Sigmoid colon (tissue), 7 donors: ENCODE measurements at places on chromosomes 5 and 9. TPM values are rescaled to one million over a fixed set of nuclear protein-coding genes. Genes with fewer than 3 reads are reported as not detected.

GRCh38 chr5:107979900-107980299 lies 309.2 kb upstream of the EFNA5 start:
- H3K36me3 ChIP-seq = no peaks in the 10 kb centered on the region
- DNase-seq = no peak
- H3K27me3 ChIP-seq = no peaks in the 10 kb centered on the region
- no peak overlapping the region for H3K27ac ChIP-seq

GRCh38 chr5:6446042-6446441 lies 2.6 kb upstream of the UBE2QL1 start:
- no peak overlapping the region for H3K27ac ChIP-seq
- no peak for DNase-seq
- no peak overlapping the region for H3K4me3 ChIP-seq
- H3K36me3 ChIP-seq = no peaks in the 10 kb centered on the region
- no peaks in the 10 kb centered on the region for H3K27me3 ChIP-seq

GRCh38 chr9:81601639-81602623 lies 87.4 kb downstream of the TLE1 start:
- H3K27me3 ChIP-seq = no peaks in the 10 kb centered on the region
- H3K36me3 ChIP-seq = no peaks in the 10 kb centered on the region
- no peak overlapping the region for H3K4me3 ChIP-seq

- no peaks in the 10 kb centered on the region for H3K36me3 ChIP-seq
- H3K4me3 ChIP-seq = no peak overlapping the region
- no peak for DNase-seq
- H3K4me1 ChIP-seq = no peaks in the 10 kb centered on the region
- H3K27ac ChIP-seq = no peak overlapping the region
- no peaks in the 10 kb centered on the region for H3K27me3 ChIP-seq
These were observed 192.0 kb downstream of the MTRR start for GRCh38 chr5:8060953-8061429.

Gene PCA3
- total RNA-seq = under 0.01 TPM

Gene IL5
- total RNA-seq = not detected
